ENCODE measurements at places on chromosomes 4 and X.
A peak's percentile ranks its signal among the peaks of the same experiment; 100 is the strongest.

DNA sequence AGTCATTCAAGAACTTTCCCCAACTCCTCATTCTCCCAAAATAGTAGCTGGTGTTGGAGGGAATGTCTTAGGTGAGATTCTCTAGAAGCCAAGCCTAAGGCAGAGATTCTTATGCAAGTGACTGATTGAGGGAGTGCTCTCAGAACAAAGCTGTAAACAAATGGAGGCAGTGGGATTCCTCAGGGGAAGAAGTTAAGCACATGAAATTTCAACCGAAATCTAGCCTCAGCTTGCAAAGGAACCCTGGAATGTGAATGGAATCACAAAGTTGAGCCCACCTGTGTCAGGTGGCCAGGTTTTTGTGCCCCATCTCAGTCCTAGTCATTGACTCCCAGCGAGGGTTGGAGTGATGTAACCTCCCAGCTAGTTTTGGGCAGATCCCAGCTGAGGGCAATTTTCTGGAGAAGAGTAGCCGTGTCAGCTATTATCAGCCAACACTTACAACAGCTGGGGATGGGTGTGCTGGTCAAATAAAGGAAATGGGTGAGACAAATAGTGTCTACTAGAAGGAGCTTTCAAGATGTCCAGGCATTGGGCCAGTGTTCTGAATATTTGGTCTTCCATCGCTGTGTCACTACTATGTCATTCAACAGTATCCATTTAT lies 29.7 kb upstream of the FGF2 start:
- no peak for DNase-seq

- no peak for DNase-seq
Measured at GRCh38 chr4:149709640-149710039, 106.0 kb downstream of the IQCM start.

DNA sequence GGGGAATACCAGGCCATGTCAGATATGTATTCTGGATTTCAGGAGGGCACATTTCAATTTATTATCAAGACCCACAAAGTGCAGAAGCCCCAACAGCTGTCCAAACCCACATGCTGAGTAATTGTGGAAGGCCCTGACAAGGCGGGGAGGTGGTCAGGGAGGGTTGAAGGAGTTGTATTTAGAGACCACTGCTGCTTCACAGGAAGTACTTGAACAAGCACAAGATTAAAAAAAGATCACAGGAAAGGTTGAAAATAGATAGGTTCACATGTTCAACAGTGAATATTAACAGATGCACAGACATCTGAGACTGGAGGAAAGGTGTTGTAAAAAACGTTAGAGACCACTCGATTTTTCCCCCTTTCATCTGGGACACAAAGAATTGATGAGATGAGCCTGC lies 17.9 kb downstream of the ATP8A1 start:
- no peak for DNase-seq

DNA sequence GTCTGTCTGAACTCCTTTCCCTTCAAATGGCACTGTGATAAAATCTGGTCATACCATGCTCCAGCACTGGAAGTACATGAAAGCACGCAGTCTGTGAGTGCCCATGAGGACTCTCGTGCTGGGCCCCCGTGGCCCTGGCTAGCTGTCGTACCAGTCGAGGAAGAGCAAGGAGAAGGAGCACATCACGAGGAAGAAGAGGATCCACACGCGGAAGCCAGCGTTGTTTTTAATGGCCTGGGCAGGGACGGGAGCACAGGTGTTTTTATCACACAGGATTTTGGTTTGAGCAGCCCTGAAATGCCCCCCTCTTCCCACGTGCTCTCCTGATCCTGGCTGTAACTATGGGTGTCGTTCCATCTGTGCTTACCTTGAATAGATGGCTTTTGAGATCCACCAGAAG lies 33.0 kb downstream of the NSG1 start:
- DNase-seq: no peak

- no peak for DNase-seq
Measured at GRCh38 chrX:150223176-150224015, 139.7 kb upstream of the MAMLD1 start.

DNA sequence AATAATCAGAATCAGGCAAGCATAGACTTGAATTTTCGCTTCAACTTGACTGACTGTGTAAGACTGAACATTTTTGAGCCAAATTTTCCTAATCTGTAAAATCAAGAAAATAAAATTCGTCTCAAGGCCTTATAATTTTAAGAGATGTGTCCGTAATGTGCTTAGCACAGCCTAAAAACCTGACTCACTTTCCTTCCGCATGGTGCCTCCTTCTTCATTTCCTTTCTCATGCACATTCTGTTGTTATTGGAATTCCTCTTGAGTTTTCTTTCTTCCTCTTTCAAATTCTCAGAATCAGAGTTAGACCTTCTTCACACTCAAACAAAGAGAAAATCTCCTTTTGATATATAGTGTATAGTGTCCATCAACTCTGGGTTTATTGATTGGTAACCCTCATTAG lies 208.9 kb upstream of the SLIT2 start:
- DNase-seq: no peak

GRCh38 chrX:150446151-150446550 lies 83.0 kb downstream of the MAMLD1 start:
- no peak for DNase-seq

DNA sequence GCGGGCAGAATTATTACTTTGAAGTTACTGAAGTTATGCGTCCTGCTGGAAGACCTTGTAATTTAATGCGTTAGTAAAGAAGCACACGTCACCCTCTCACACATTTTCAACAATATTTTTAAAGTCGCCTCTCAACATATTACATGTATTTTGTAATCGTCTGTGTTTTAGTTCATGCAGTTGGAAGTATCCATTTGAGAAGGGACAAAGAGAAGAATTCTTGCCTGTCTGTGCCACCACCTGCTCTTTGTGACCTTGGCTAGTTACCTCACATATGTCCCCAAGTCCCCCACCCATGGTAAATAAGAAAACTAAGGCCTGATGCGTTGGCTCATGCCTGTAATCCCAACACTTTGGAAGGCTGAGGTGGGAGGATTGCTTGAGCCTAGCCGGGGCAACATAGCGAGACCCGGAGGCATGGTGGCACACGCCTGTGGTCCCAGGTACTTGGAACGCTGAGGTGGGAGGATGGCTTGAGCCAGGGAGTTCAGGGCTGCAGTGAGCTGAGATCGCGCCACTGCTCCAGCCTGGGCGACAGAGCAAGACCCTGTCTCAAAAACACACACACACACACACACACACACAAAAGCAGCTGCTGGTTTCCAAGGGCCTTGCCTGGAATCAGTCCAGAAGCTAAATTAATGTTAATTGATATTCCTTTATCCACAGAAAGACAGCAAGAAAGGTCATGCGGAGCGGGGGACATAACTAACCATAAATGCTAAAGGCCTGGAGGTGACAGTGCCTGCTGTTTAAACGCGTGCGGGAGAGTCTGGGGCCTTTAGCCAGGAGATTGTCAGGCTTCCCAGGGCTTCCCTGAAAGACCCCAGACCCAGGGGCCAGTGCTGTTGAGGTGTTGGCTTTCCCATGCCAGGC lies 811 bp downstream of the TMEM187 start:
- DNase-seq: peak; percentile 22

DNA sequence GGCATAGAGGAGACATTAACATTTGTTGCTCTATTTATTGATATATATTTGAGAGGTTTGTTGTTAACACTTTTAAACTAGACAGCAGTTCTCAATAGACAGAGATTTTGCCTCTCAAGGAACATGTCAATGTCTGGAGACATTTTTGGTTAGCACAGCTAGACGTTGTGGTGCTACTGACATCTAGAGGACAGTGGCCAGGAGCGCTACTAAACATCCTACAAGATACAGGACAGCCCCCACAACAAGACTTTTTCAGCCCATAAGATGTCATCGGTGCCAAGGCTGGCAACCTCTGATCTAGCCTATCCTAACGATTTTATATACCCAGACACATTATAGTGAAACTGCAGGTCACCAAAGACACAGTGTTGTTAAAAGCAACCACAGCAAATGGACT lies 18.4 kb upstream of the CTSO start:
- DNase-seq: peak; percentile 40

DNA sequence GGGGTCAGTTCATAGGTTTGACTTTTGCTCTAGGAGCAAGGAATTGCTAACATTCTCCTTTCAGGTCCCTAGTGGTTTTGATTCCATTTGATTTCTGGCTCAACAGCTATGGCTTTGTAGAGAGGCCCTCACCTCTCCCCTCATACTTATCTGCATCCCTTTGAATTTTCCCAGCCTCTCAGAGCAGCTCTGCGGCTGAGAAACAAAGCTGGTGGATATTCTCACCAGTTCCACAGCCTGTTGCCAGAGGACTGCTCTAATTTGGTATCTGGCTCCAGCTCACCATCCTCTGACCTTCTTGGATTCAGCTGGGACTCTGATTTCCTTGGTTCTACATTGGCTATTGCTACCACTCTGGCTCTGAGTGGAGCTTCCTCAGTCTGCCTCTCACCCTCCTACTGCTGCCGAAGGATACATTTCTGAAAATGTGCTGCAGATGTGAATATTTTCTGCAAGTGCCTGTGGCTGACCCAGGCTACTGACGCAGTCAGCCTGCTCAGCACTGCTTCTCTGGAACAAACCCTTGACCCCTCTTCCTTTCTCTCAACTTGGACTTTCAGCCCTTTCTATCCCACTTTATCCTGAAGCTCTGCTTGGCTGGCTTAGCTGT lies 110.9 kb upstream of the ENPEP start:
- peak; percentile 5 for DNase-seq

GRCh38 chr4:163542275-163542674 lies 47.8 kb downstream of the TMA16 start:
- DNase-seq: no peak

DNA sequence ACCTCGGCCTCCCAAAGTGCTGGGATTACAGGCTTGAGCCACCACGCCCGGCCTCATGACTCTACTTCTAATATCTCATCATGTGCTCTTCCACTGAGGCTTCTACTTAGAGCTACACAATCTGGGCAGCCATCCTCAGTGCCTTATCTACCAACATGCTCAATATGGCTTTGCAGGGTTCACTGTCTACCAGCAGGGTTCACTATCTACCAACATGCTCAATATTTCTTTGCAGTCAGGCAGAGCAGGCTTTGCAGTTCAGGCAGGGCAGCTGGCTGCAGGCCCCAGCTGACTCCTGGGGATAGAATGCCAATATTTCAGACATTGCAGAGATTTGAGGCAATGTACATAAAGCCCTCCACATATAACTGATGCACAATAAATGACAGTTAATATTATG lies 47.5 kb downstream of the PKD2 start:
- DNase-seq: peak; percentile 37

- DNase-seq: peak; percentile 45
Measured at GRCh38 chr4:124685851-124686250, 26.7 kb downstream of the ANKRD50 start.

DNA sequence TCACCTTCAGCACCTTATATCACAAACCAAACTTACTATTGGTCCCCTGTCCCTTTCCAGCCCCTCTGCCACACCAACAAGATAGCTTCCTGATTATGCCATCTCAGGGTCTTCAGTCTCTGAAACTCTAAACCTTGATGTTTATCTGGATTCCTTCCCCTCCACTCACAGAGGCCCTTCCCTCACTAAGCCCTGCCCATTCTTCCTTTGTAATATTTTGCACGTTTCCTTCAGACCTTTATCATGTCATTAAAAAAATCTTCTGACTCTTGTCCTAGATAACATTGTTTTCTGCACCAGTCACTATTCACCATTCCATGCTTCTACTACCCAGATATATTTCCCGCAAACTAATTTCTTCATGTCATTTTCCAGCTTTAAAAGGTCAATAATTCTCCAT lies 17.7 kb upstream of the CEP135 start:
- DNase-seq: no peak

GRCh38 chr4:135120195-135120594 lies 918.6 kb upstream of the PABPC4L start:
- DNase-seq: no peak

DNA sequence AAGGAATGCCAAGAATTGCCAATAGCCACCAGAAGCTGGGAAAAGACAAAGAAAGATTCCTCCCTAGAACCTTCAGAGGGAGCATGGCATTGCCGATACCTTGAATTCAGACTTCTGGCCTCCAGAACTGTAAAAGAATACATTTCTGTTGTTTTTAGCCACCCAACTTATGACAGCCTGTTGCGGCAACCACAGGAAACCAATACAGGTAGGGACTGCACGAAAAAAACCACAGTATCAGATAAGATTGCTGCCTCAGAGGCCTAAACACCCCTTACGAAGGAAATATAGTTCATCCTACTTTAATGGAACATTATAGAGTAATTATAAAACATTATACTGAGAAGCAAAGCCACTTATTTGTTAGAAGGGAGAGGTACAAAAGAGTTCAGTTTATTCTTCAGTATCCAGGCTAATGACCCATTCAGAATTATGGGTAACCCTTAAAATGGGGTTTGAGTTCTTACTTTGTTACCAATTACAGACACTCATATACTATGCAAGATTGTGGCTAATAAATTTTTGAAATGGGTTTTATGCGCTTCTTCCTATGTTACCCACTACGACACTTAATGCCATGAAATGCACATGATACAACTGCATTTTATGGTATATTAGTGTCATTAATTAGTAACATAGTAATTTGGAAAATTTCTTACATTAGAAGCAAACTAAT lies 37.4 kb upstream of the SMIM10L2A start:
- DNase-seq: no peak

- DNase-seq: no peak
Measured at GRCh38 chrX:46750889-46751288, 8.0 kb downstream of the SLC9A7 start.

- no peak for DNase-seq
Measured at GRCh38 chr4:14143892-14144291, 516.4 kb upstream of the BOD1L1 start.

- no peak for DNase-seq
Measured at GRCh38 chr4:156941940-156942548, 29.6 kb downstream of the PDGFC start.

GRCh38 chr4:121717680-121718237 lies 21.0 kb upstream of the ANXA5 start:
- no peak for DNase-seq

GRCh38 chr4:68373513-68373912 lies 23.6 kb upstream of the YTHDC1 start:
- peak; percentile 84 for DNase-seq

- no peak for DNase-seq
Measured at GRCh38 chr4:86089781-86090323, 270.0 kb downstream of the MAPK10 start.

GRCh38 chr4:78864405-78865024 lies 74.7 kb downstream of the PAQR3 start:
- peak; percentile 85 for DNase-seq

GRCh38 chrX:86066998-86067397 lies 19.6 kb upstream of the CHM start:
- DNase-seq: peak; percentile 7

DNA sequence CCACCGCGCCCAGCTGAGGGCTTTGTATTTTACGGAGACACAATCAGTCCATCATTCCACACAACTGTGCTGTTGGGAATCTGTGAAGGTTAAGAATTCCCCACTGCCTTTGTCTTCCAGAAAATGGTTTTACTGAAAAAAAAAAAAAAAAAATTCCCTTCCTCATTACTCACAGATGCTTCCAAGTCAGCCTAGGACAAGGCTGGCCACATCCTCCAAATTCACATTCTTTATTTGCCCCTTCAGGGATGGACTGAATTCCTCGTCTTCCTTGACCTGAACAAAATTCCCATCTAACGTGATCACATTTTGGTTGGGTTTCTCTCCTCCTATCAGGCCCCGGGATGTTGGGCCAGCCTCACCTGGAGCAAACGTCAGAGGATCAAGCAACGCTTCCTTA lies 130.3 kb downstream of the DHRSX start:
- no peak for DNase-seq

- no peak for DNase-seq
Measured at GRCh38 chr4:101418466-101418865, 71.1 kb upstream of the PPP3CA start.

GRCh38 chr4:123418351-123418931 lies 21.8 kb downstream of the SPRY1 start:
- no peak for DNase-seq
